ENCODE measurements at places on chromosomes 5 and 9.
A peak's percentile ranks its signal among the peaks of the same experiment; 100 is the strongest.

DNA sequence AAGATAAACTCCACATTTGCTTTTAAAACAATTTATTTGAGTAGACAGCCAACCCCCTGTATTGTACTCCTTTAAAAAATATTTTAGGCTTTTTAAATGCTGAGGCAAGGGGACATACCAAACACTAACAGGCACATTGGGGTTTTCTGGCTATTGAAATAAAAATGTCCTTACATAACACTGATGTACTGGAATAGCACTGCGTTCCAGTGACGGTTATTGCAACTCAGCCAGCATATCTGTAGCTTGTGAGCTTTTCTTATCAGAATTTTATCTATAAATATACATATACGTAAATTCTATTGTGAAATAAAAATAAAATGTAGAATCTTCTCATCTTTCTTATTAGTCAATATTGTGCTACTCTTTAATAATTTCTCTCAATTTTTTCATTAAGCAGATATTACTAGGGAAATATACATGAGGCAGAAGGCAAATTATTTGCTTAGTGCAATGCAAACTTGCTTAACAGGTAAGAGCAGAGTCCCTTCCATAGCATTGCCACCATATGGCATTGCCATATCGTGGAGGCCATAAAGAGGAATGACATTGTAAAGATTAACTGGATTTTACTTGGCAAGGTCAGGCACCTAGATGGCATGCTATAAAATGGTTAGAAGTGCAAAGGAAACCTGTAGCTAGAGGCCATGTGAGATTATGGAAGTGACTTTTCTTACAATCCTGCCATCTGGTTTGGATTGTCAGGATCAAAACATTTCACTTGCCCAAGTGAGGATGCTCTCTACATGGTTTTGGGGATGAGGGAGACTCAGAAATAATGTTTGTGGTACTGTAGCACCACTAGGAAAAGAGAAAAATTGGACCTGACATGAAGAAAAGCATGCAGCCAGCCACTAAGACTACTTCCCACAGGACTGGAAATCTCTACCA is 94.8 kb upstream of the CDKN2B start:
- DNase-seq = no peak

DNA sequence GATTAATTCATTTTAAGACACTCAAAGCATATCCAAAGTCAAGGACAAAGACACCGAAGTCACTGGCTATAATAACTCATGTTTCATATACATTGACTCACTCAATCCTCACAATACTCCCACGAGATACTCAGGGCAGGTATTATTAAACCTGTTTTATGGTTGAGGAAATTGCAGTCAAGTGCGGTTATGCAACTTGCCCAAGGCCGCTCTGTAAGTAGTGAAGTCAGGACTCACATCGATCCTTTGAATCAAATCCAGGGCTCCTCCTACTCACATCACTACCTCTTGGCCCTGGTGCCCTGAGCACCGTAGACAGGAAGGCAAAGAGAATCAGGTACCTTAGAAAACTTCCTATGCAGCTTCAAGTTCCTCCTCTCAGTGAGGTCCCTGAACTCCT is 87.8 kb upstream of the APC start:
- DNase-seq = no peak

DNA sequence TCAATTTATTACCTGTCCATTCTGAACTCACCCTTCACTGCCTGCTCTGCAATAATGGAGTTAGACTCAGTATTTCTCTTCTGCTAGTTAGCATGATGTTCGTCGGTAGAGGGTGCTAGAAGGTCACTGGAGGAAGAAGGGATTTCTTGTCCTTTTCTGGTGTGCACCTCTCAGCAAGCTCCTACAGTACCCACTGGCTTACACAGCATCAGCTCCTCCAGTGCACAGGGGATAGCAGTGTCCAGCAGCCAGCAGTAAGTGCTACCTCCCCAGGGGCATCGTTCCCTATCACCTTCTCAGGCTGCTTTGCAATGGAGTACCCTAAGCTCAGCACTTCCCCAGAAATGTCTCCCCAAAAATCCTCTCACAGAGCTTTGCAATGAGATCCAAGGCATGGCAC is 45.9 kb upstream of the APC start:
- peak; percentile 25 for DNase-seq

DNA sequence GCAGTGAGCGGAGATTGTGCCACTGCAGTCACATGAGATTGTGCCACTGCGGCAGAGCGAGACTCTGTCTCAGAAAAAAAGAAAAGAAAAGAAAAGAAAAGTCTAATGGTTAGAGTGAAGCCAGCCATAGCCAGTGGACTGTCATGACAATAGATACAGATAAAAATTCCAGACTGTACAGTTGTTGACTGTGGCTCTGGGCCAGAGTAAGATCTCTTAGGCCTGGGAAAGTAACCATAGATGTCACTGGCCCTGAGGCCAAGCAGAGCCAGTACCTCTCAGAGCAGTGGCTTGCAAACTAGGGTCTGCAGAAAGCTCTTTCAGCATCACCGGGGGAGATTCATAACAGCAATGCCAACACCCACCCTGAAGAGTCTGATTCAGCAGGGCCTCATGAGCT is 44.1 kb upstream of the SUB1 start:
- DNase-seq = no peak

DNA sequence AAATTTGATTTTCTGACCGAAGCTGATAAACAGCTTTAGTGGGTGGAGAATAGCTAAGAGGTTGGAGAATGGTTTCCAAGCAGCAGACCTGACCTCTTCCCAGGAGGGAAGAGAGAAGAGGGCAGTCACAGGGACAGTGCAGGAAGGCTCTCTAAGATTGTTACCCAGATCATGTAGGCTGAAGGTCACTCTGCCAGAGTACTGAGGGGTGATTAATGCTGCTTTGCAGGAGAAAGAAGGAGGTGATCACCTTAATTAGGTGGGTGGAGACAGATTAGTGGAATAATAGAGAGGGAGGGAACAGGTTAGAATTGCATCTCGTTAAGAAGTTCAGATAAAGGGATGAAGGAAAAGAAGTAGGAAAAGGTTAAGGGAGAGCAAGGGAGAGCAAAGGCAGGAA is 440.5 kb downstream of the BRINP1 start:
- DNase-seq = no peak

- no peak for DNase-seq
Observed at GRCh38 chr9:92592946-92593861, 57.4 kb upstream of the ECM2 start.

DNA sequence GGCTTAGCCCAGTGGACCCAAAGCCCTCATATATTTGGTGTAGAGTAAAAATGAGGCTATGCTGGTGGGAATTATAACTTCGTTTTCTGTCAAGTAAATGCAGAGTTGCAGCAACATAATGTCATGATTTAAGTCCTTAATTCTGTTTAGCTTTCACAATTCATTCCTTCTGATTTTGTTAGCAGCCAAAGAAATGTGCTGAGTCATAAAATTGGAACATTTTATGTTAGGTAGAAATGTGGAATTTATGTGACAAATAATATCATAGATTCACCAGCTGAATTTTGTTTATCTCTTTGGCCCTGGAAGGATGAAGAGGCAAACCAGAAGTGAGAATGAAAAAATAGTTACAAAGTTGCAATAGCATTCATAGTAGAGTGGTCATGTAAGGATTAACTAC is 247.0 kb downstream of the TRPM3 start:
- DNase-seq = no peak

- DNase-seq = peak; percentile 35
Observed at GRCh38 chr5:44932922-44933585, 124.3 kb downstream of the MRPS30 start.

DNA sequence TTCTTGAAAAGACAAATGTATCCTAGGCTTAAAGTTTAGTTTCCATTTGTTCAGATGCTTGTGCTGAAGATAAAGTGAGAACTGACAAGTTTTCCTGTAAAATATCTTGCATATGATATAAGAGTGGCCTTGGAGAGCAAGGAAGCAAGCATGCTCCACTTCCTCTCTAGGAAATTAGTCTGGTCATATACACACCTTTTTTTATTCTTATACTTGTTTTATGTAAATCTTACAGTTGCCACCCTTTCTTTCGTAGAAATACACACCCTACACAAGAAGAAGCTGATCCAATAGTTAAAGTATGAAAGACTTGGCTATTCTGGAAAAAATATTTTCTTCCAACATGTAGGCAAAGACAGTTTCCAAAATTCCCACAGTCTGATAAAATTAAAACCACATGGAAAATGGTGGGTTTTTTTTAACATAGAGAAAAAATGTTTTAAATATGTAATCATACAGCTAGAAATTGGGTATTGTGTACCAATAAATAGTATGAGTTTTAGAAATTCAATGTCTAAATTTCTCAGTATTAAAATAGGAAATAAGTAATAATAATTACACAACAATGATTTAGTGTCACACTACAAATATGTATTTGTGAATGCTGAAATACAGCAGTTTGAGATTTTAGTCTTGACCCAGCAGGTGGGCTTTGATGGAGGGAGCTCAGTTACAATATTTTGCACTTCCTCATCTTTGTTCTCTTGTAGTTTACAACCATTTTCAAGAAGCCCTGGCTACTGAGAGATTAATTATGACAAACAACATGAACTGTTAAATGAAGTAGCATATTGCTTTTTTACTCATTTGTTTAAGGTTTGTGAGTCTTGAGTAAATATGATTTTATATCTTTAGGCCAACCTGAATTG is 185.7 kb upstream of the GNA14 start:
- no peak for DNase-seq

GRCh38 chr9:8806150-8806549 is 1006.6 kb upstream of the DMAC1 start:
- DNase-seq = no peak

- no peak for DNase-seq
Observed at GRCh38 chr5:20367178-20367577, 379.2 kb upstream of the CDH18 start.

GRCh38 chr9:106755736-106756135 is 107.2 kb upstream of the ZNF462 start:
- no peak for DNase-seq

DNA sequence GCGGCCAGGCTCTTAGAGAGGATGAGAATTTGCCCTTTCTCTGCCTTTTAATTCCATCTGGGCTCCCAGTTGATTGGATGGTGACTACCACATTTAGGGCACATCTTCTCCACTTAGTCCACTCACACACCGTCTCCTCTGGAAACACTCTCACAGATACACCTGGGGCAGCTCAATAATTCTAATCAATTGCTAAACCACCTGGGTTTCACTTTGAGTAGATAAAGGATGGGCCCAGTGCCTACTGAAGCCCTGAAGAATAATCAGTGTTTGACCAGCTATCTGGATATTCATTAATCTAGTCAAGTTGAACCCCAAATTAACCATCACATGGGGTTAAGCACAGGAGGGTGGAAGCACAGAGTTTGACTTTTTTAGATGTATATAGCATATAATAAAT is 19.1 kb downstream of the MAN2A1 start:
- DNase-seq = no peak

DNA sequence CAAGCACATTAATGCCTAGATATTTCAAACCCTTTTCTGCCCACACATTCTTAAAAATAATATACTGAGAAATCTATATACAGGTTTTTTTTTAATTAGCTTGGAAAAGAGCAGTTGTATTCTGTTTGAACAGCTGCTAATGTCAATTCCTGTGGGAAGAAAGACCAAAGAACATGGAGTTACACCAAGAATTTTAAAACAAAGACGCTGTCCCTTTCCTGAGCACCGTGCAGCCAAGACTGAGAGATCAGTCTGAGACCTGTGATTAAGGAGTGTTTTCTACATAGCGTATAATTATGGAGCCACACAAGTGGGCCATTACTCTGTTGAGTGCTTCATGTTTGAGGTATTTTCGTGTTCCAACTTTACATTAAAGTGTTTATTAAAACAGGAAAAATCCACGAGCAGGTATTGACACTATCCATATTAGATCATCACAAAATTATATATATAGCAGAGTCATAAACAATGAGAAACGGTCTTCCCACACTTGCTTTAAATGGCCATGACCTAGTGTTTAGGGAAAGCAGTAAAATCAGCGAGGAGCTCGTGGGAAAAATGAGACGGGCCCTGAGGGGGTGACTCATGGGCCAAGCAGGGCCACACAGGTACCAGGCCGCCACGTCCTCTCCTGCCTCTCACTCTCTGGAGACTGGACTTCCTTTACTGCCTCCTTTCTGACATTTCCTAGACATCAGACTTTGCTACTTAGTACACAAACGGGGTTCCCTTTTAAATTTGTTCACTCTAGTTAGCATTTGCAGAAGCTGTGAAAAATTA is 153.1 kb upstream of the OTULINL start:
- DNase-seq = no peak

GRCh38 chr5:17670353-17670752 is 36.1 kb downstream of the TAF11L14 start:
- no peak for DNase-seq

- DNase-seq = no peak
Observed at GRCh38 chr9:101442318-101442717, 6.7 kb upstream of the ALDOB start.

GRCh38 chr5:140293091-140293848 is 9.6 kb downstream of the PFDN1 start:
- no peak for DNase-seq

DNA sequence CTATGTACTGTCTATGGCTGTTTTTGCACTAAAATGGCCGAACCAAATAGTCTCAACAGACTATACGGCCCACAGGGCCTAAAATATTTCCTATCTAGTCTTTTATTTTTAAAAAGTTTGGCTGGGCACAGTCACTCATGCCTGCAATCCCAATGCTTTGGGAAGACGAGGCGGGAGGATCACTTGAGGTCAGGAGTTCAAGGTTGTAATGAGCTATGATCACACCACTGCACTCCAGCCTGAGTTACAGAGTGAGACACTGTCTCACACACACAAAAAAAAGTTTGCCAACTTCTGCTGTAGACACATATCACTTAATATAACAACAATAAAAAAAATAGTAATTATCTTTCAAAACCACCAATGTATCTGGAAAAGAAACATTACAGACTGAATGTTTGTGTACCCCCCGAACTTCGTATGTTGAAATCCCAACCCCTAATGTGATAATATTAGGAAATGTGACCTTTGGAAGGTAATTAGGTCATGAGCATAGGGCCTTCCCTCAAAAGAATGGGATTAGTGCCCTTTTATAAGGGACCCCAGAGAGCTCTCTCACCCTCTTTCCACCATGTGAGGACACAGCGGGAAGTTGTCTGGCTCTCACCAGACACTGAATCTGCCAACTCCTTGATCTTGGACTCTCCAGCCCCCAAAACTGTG is 53.5 kb upstream of the HK3 start:
- no peak for DNase-seq

GRCh38 chr9:32351845-32352244 is 32.6 kb upstream of the ACO1 start:
- no peak for DNase-seq

DNA sequence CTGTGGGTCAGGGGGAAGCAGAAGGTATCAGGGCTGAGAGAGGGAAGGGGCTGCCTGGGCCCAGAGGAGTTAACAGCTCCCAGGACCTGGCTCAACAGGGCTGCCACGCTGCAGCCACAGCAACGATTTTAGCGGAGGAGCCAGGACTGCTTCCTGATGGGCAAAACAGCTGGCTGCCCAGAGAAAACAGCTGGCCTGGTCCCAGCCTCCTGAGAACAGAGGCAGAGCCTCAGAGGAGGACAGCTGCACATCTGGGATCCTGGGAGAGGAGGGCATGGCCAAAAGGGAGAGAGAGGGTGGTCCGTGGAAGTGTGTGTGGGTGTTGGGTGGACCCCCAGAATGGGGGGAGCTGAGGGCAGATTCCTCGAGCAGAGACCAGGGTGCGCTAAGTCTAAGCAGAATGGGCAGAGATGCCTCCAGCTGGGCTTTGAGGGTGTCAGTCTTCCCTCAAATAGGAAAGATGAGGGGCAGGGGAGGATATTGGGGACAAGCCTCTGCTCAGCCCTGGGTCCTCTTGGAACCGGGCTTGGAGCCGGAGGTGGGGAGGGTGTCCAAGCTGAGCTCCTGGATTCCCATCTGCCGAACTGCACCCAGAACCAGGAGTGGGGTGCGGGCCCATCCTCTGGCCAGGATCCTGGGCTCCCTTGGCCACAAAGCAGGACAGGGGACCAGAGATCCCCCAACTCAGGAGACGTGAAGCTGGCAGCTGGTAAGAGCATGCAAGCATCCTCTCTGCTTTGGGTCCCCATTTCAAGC is 9.1 kb upstream of the CERCAM start:
- DNase-seq = no peak

All from GM10248 (cell line).